Fibroblast of lung (primary cell): ENCODE measurements at places on chromosomes 7 and 10.

GRCh38 chr7:144473908-144474307 is 70.4 kb upstream of the NOBOX start:
- no peak for DNase-seq

- no peak for DNase-seq
Observed at GRCh38 chr10:20232079-20232705, 416.0 kb downstream of the PLXDC2 start.

DNA sequence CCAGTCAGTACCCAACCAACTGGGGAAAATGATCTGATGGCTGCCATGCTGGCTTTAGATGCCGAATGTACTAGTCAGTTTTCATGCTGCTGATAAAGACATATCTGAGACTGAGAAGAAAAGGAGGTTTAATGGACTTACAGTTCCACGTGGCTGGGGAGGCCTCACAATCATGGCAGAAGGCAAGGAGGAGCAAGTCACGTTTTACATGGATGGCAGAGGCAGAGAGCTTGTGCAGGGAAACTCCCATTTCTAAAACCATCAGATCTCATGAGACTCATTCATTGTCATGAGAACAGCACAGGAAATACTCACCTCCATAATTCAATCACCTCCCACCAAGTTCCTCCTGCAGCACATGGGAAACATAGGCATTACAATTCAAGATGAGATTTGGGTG is 508.9 kb upstream of the NRP1 start:
- no peak for DNase-seq

DNA sequence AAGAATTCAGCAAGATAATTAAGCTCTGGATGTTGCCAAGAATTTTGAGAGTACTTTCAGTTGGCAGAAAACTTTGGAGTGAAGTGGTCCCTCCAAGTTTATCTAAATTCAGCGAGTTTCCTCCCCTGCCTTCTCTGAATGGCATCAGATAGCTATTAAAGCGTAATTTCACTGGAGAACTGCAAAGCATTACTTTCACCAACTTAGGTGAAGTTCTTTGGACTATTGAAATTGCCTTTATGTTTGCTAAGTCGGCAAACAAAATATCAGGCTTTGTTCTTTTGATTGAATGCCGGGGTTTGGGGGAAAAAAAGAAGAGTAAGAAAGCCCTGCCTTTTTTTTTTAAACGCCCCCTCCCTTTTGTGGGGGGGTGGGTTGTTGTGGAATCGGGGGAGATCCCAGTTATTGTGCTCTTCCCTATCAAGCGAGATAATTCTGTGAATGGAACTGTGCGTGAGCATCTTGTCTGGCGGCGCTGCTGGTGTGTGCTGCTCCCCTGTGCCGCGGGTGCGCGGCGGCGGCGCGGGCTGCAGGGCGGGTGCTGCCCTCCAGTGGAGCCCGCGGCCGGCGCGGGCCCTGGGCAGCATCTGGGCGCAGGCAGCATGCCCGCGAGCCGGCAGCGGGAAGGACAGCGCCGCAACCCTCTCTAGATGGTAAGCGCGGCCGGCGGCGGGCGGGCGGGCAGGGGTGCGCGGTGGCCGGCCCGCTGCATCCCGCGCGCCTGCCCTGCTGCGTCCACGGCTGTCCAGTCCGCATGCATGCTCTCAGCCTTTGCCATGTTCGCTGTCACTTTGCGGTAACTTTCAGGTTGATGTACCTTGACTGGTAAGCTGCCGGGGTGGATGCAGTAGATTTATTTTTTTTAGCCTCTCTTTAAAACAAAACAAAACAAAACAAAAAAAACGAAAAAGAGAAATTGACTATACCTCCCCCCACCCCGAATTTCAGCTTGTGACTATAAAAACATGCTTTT is 176.5 kb downstream of the TCF7L2 start:
- peak; percentile 75 for DNase-seq

- DNase-seq: no peak
Observed at GRCh38 chr7:149881328-149882247, 7.8 kb downstream of the ATP6V0E2 start.
